ENCODE measurements at places on chromosomes 16 and 17.

- no peak for DNase-seq
These were observed 794 bp upstream of the CPNE7 start for GRCh38 chr16:89574681-89575246.

DNA sequence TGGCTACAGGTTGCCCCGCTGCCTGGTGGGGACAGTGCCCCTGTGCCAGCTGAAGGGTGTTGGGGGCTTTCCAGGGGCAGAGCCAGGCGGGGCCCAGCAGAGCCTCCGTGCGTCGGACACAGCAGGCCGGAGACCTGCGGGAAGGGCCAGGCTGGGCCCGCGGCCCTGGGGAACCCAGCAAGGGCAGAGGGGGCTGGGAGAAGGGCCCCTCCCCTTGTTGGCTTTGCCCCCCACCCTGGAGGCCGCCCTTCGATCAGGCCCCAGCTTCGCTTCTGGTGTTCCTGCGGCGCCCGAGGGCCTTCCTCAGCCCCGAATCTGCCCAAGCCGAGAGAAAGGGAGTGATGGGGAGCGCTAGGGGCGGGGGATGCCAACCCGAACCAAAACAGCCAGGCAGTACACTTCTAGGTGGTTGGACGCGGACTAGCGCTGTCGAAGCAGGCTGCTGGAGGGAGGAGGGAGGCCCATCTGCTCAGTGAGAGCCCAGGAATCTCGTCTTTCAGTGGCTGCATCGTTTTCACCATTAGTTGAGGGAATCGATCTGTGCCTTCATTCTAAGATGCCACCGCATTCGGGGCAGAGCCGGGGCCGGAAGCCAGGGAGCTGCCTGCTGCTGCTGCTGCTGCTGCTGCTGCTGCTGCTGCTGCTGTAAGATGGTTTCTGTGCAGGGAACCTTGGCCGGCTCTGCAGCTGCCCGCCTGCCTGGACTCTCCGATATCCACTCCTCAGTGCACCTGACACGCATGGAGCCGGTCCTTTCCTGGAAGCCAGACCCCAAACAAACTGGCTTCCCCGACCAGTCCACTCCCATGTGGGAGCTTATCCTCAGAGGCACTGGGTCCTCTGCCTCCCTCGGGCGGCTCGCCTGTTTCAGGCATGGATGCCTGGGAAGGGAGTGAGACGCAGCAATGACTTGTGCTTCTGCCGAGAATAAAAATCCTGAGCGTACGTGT is 1.7 kb downstream of the JPH3 start:
- no peak for DNase-seq

DNA sequence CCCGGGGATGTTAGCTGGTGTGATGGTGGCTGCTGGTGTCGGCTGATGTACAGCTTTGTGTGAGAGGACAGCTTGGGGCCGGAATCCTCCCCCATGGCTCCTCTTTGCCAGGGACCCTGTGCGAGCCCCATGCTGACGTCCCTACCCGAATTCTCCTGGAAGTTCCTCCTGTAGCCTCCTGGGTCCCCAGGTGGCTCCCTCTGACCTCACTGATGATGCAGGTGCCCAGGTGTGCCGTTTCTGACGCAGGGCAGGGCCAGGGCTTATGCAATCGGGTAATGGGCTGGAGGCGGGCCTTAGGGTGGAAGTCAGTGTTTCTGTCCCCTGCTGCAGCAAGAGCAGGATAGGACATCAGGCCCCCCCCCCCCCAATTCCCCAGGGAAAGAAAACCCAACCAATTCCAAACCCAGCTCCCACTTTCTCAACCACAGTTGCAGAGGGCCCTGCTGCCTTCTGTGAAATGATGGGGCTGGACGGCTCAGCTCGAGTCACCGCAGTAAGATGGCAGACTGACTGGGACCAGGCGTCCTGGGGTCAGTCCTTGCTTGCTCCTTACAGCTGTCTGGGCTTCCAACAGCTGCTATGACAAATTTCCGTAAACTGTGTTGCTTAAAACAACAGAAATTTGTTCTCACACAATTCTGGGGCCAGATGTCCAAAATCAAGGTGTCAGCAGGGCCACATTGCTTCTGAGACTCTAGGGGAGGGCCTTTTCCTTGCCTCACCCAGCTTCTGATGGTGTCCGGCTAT is 139.0 kb upstream of the PLCG2 start:
- DNase-seq: peak; percentile 37

- DNase-seq: no peak
These were observed 40.0 kb downstream of the PGS1 start for GRCh38 chr17:78418326-78419026.

DNA sequence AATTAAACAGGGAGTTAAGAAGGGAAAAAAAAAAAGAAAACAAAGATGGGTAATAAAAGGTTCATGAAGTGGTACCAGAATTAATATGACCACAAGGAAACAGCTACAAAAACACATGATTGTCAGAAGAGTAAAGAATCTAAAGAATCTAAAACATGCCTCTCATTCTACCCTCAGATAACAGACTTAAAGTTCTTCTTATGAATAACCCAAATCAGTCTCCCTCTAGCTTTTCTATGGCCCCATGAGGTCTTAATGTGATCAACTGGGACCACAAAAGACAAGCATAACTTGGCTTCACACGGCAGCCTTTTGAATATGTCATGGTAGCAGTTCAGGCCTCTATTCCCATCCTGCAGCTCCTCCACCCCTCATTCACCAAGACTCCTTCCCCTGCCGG is 6.9 kb downstream of the MYH10 start:
- no peak for DNase-seq

DNA sequence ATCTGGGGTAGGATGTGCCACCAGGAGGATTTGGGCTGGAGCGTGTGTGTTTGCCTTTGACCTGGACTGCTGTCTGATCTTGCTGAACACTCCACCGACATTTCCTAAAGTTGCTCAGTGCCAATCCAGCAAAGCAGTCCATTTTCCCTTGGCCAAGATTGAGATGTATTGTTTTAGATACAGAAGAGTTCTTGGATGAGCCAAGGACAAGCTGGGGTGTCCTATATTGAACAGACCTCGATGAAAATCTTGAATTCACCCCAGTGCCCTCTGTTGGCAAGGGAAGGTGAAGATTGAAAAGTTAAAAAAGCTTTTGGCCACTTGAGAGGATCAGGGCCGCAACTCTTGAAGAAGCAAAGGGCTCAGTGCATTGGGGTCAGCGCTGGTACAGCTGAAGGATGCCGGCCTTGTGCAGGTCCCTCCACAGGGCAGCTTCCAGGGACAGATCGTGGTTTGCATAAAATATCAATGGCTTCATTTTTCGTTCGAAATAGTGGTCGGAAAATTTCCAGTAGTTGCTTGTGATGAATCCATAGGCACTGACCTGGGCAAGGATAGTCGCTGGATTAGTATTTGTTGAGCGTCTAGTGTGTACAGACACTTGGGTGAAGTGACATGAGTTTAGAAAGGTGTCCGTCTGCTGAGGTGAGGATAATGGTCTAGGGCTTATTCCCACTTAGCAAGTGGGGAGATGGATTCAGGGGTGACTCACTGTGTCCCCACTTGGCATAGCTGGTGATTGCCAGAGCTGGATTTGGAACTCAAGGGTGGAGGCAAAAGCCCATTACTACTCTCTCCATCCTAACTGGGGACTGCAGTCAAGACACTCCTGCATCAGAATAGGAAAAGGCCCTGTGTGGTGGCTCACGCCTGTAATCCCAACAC is 19.7 kb downstream of the ST6GALNAC2 start:
- DNase-seq: no peak

DNA sequence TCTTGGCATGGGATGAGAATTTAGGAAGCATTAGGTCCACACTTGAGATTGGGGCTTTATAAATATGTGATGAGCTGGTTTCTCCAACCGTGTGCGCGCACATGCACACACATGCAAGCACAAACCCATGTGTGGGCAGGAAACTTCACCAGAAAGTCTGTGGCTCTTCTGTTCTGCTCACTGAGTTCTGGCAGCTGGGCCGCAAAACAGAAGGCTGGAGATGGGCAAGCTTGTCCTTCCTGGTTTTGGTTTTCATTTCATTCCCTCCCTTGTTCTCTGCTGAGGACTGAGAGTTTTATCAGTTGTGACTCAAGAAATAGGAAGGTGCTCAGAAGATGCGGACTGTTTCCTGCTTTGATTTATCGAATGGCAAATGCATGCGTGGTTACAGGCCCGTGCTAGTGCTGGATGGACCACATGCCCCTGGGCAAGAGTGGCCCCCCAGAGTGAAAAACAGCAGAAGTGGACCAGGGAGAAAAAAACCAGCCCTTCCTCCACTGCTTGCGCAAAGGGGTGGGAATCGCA is 14.1 kb downstream of the MAP3K14 start:
- no peak for DNase-seq

DNA sequence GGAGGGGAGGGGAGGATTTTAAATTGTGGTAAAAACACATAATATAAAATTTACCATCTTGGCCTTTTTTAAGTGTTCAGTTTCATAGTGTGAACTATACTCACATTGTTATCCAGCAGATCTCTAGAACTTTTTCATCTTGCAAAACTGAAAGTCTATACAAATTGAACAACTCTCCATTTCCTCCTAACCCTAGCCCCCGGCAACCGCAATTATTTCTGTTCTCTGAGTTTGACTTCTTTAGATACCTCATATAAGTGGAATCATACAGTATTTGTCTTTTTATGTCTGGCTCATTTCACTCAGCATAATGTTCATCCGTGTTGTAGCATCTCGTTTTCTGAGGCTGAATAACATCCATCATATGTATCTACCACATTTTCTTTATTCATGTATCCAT is 30.0 kb upstream of the MRTFB start:
- no peak for DNase-seq

DNA sequence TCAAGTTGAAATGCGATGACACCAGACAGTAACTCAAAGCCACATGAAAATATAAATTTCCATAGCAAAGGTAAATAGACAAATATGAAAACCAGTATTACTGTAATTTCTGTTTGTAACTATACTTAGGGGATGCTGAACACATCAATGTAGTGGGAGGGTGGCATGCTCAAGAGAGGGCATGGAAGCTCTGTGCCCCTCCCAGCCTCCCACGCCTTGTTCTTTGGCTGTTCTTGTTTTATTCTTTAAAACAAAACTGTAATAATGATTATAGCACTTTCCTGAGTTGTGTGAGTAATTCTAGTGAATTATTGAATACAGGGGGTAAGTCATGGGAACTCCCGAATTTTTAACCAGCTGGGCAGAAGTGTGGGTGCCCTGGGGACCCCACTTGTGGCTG is 11.0 kb upstream of the GPT2 start:
- DNase-seq: no peak

DNA sequence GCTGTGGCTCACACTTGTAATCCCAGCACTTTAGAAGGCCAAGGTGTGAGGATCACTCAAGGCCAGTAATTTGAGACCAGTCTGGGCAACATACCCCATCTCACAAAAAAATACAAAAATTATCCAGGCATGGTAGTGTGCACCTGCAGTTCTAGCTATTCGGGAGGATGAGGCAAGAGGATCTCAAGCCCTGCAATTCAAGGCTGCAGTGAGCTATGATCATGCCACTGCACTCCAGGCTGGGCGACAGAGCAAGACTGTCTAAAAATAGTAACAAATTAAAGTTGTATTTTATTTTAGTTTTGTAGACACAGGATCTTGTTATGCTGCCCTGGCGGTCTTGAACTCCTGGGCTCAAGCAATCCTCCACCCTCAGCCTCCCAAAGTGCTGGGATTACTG is 18.2 kb downstream of the USP31 start:
- DNase-seq: no peak

DNA sequence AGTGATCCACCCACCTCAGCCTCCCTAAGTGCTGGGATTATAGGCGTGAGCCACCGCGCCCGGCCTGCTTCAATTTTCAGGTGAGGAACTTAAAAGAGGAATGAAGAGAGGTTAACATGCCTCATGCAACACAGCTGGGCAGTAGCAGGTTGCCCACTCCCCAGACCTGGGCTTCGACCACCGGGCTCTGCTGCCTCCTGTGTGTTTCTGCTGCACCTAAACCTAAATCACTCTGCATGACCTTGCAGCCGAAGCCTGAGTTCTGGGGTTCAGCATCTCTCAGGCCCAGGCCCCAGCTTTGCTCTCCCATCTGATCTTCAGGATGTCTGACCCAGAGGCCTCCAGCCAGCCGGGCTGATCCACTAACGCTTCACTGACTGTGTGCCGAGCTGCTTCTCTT is 112.6 kb downstream of the OR1D5 start:
- no peak for DNase-seq

DNA sequence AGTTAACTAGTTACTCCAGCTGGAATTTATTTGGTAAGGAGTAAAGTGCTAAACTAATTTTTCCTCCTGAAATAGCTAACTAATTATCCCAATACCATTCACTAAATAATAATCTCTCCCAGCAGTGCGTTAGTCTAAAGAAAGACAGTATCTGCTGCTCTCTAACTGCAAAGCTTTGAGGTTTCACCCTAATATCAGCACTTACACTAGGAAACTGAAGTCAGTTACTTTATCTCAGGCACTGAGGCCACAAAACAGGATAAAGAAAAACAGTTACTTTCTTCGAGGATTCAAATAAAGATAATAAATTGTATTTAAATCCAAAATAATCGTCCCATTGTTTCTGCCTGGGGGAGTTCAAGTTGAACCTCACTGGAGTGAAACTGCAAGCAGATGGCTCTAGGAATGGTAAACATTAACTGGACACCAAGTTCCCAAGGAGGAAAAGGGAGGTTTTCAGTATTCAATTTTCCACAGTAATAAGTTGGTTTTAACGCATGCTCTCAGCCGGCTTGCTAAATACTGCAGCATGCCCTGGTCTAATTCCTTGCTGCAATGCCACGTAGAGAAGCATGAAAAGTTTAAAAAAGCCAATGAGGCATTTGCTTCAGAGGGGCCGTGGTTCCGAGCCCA is 20.0 kb upstream of the FOXJ1 start:
- DNase-seq: no peak

DNA sequence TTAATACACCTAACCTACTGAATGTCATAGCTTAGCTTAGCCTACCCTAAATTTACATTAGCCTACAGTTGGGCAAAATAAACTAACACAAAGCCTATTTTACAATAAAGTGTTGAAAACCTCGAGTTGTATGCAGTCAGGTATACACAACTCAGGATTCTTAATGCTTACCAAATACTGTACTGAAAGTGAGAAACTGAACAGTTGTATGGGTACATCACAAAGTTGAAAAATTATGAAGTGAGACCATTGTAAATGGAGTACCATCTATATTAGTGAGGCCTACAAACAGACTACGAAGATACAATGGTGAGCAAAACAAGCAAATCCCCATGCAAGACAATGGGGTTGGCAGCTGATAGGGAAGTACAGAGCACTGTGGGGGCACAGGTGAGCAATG is 79.7 kb downstream of the VAT1L start:
- no peak for DNase-seq

GRCh38 chr16:86510465-86511261 is at the start of gene FOXF1:
TSS of gene FOXF1 (plus strand) at chr16:86510527. CDS start at chr16:86510570, 43 bp downstream.
- no peak for DNase-seq

DNA sequence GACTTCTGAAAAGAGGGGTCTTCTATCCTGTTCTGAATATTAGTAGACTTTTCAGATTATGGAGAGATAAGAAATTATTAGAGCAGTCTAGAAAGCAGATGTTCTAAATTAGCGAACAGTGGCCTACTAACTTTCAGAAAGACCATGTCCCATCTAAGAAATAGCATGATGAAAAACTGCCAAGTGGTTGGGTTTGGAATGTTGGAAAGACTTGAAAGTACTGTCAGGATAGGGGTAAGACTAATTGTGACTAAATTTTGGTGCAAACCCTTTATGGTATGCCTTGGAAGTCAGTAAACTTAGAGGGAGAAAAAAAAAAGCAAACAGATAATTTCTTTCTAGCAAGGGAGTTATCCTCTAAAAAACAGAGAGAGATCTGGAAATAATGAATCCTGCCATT is 41.1 kb downstream of the TANGO6 start:
- DNase-seq: no peak
